GM13977 (cell line): ENCODE measurements at places on chromosomes 2 and 18.

GRCh38 chr2:231211486-231211885 lies 13.1 kb downstream of the ARMC9 start:
- no peak for DNase-seq

- no peak for DNase-seq
These were observed 62.3 kb downstream of the TRIB2 start for GRCh38 chr2:12778811-12779579.

- DNase-seq, result no peak
These were observed 95.7 kb downstream of the TTC32 start for GRCh38 chr2:19806131-19806530.

GRCh38 chr2:181876614-181877063 lies 14.9 kb upstream of the ITPRID2 start:
- DNase-seq, result no peak

DNA sequence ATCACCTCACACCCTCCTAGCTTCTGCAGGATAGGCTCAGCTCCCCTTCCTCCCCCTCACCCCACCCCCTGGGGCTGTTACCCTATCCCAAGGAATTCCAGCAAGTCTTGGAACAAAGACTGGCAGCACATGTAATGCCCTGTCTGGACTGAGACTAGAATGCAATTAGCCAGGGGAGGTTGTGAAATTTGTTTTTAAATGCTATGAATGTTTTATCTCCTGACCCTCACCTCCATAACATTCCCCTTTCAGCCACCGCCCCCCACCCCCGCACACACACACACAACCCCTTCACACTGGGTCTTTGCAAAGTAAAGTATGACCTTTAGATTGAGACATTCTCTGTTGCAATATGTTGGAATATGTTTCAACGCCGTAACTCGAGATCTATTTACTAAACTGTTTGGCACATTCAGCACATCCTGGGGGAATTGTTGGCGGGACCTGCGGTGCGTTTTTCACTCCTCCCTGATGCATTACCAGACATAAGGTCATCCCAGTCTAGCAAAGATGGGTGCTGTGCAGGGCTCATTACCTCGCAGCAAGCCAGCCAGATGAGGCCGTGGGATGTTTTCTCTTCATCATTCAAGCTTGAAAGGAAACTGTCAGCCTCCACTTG lies 290.7 kb upstream of the SLC14A2 start:
- no peak for DNase-seq

GRCh38 chr2:215692387-215693079 lies 256.7 kb upstream of the FN1 start:
- no peak for DNase-seq

- DNase-seq, result no peak
These were observed 971.0 kb upstream of the CDH2 start for GRCh38 chr18:29147944-29148343.

GRCh38 chr2:46776687-46777327 lies 138.8 kb downstream of the MCFD2 start:
- DNase-seq, result peak; percentile 71

DNA sequence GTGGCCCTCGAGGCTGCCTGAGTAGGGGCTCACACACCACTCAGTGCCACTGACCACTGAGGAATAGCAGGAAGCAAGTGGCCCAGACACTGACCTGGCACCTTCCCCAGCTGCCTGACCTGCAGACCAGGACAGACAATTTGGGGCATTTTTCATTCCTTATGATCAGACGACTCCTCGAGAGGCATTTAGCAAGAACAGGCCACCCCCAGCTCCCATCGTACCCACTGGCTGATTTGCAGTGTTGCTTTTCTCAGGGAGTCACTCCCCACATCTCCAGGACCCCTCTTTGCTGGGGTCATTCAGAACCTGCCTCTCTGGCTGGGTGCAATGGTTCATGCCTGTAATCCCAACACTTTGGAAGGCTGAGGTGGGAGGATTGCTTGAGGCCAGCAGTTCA lies 185.7 kb downstream of the HAUS1 start:
- no peak for DNase-seq

DNA sequence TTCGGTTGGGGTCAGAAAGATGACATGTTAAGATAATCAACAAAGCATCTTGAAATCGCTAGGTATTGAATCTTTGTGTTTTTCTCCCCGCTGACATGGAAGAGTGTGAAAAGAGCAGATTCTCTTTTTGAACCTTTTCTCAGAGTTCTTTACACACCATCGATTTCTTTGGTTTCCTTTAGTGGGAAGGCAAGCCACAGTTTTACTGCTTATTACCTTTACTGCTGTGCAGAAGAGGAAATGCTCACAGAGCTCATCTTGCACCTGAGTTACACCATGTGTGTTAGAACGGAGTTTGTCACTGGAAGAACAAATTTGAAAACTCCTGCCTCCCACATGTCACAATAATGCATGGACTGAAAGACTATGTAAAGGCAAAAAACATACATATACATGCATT lies 45.3 kb upstream of the PDK1 start:
- DNase-seq, result no peak

DNA sequence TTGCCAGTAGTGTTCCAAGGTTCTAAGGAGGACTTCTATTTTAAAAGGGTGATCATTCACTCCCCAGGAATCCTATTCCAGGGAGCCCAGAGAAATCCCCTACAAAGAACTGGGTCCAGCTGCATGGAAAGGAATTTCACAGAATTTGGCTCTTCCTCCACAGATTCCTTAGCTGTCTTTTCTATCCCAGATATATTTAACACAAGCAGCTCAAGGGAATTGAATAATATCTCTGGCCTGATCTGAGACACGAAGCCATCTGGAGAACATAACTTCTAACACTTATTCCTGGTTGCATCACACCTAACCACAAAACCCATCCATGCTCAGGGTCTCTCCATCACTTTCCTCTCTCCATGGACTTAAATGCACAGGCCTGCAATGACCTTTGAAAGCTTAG lies 306.7 kb upstream of the ACVR2A start:
- DNase-seq, result no peak

DNA sequence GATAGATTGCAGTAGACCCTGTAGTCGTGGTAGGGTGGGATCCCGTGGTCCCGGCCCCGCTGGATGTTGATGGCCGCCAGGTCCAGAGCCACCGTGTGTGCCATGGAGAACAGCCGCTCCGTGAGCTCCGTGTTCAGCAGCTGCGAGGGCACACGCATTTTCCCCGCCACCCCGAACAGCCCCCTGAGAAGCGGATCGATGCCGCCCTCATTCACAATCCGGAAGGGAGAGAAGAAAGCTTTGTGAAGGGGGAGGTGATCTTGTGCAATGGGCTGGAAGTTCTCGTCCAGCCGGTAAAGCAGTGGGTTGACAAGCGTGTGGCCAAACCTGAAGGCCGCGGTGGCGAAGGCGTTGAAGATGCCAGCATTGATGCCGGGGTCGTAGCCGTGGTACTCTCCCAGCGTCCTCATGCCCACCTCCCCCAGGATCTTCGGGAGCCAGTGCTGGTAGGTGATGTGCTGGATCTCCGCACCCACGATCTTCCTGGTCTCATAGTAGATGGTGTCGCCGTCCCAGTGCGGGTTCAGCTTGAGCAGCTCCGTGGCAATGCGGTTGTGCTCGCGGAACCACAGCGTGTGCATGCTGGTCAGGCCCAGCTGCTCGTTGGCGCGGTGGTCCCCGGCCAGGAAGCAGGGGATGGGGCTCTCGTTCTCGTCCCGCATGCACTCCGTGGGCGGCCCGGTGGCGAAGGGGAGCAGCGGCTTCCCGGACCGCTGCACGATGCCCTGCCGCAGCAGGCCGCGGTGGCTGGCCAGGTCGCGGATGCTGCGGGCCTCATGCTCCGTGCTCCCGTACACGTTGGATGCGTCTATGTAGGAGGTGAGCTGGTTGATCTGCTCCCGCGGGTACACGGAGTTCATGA lies 95.8 kb downstream of the PXDN start:
- DNase-seq, result no peak

DNA sequence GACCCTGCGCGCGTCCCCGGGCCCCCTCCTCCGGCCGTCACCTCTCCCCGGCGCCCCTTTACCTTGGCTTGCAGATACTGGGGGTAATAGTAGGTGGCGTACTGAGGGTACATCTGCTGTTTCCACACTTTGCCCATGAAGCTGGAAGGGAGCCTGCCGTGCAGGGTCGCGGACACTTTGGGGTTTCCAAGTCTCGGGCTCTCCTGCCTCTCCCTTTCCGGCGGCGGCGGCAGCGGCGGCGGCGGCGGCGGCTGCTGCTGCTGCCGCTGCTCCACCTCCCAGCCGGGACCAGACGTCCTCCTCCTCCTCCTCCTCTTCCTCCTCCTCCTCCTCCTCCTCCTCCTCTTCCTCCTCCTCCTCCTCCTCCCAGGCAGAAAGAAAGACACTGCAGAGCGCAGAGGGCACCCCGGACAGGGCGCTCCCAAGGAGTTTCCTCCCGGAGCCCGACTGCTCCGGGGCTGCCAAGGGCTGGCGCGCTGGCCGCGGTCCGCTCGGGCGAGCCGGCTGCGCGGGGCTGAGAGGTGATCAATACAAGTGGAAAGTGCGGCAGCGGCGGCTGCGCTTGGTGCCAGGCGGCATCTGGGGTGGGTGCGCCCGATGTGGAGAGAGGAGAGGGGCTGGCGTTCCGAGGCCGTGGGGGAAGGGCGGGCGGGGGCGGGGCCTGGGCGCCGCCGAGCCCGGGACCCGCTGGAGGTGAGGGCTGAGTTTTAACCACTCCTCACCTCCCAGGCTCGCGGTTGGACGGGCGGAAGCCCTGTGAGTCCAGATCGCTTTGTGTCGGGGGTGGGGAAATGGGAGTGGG lies at the start of gene RBMS1:
TSS of gene RBMS1 (minus strand) at position 581 of the 802 bp plus-strand sequence. CDS start at position 137, 444 bp downstream.
- peak; percentile 57 for DNase-seq

- no peak for DNase-seq
These were observed 94.1 kb downstream of the UBE2E3 start for GRCh38 chr2:181074457-181074856.

DNA sequence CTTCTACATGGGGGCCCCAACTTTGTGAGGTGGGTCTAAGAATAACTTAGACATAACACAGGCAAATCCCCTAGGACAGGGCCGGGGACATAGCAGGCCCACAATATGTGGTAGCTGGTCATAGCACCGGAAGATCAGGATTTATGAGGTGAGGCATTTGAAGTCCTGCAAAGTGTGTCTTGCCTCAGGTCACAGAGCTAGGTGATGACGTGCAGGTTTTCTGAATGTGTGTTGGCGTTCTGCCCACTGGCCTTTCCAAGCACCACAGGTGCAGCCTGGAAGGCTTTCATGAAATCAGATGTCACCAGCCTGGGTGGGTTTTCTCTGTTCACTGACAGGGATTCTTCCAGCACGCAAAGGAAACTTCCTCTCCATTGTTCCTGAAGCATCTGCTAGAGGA lies 119.1 kb downstream of the LRATD1 start:
- no peak for DNase-seq

GRCh38 chr2:176479961-176480360 lies 210.7 kb downstream of the MTX2 start:
- DNase-seq, result no peak

- no peak for DNase-seq
These were observed 35.2 kb downstream of the MTERF4 start for GRCh38 chr2:241066893-241067341.

DNA sequence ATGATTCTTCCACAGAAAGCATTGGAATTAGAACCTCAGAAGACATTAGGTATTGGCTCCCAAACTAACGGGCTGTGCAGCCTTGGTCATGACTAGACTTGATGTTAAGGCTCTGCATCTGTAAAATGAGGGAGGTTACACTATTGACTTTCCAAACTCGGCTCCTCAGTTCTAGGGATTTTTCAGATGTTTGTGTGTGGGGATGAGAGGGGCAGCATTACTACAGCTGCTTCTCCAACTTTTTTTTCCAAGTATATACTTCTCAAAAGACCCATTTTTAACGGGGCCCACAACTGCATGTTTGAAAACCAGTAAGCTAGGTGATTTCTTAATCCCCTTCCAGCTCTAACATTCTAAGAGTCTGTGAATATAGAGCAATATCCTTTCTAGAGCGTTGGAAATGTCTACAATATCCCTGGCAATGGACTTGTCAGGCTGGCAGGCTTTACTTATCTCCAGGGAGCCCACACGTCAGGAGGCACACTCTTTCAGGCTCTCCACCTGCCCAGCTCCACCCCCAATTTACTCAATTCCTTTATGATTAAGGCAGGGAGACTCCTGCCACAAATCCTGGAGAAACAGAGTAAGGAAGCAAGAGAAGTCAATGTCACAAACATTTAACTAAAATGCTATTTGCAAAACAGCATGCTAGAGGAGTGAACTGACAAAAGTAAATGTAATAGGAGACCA lies 844 bp upstream of the MPV17 start:
- no peak for DNase-seq

DNA sequence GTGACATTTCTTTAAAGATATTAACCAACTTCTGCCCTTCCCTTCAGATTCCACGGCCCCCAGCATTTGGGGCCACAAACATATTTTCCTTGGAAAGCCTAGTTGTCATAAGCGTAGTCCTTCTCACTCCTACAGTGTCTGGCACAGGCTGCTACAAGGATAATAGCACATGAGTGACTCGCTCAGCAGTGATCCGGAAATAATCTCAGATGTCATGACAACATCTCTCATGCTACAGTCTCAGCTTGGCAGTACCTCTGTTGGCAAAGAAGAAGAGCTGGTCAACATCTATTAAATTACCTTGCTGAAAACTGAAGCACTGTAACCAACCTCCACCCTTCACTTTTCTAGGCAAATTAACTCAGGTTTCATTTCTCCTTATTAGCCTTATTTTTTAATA lies 351.7 kb downstream of the RAD51AP2 start:
- no peak for DNase-seq

- DNase-seq, result no peak
These were observed 679.1 kb upstream of the ZEB2 start for GRCh38 chr2:145199042-145199441.

DNA sequence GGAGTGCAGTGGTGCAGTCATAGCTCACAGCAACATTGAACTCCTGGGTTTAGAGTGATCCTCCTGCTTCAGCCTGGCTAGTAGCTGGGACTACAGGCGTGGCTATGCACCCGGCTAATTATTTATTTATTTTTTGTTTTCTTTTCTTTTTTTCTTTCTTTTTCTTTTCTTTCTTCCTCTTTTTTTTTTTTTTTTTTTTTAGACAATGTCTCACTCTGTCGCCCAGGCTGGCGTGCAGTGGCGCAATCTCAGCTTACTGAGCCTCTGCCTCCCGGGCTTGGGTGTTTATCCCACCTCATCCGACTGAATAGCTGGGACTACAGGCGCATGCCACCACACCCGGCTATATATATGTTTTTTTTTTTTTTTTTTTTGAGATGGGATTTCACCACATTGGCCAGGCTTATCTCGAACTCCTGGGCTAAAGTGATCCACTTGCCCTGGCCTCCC lies 1.4 kb upstream of the ANXA4 start:
- no peak for DNase-seq

GRCh38 chr2:238108423-238109183 lies 8.5 kb downstream of the ESPNL start:
- DNase-seq, result no peak
